Right ventricle myocardium superior (tissue), 1 donor: ENCODE measurements at places on chromosomes 16 and 17.

DNA sequence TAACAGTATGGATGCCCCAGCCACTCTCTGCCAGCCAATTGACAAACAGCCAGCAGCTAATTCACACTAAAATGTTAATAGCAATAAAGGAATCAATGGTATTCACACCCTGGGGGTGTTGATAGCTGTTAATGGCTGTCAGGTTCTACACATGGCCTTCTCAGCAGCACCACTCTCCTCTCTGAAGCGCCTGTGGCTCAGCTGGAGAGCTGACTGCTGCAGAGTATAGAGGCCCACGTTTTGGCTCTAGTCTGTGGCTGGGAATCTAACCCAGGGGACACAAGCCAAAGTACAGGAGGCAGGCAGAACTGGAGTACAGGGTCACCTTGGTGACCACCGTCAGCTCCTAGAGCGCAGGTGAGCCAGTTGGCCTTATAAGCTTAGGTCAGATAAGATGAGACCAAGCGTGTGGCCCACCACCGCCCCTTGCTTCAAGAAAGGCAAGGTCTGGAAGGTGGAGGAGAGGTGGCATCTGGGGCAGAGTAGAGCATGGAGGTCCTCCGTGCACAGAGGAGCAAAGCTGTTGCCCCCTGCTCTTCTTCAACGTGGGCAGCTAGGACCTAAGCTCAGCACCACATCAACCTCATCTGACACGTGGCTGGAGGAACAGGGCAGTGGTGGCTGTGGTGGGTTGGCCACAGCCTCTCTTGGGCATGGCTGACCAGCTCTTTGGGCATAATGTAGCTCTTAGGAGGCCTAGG, 25.4 kb downstream of the CCR7 start:
- DNase-seq: no peak

DNA sequence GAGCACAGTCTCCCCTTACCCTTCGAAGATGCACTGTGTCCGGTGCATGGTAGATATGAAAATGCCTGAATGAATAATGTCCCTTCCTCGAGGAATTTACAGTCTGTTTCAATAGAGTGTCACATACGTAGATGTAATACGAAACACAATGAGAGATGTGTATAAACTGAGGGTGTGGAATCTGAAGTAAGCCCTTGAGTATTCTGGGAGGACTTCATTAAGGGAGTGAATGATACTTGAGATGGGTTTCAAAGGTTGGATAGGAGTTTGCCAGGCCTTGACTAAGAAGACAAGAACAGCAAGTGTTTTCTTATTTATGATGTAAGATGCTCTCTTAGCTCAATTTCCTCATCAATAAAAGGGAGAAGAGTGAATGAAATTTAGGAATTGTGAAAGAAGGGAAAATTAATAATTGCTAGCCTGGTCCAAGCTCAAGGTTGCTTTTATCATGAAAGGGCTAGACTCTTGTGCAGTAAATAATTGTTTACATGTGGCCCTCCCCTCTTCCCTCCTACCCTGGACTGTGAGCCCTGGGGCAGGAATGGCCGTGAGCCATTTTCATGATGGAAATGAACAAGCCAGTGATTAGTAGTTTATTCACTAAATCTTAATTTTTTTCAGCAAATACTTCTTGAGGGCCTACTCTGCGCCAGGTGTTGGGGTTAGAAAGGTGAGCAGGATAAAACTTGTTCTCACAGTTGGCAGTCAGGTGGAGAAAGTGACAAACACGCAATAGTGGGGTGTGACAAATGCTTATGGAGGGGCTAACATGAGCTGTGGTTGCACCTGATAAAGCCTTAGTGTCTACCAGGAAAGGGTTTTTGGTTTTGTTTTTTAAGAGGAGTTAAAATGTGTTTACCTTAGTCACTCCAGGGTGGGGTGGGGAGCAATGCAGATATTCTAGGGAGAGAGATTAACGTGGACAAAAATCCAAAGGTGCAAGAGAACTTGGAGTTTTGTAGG, 1.6 kb downstream of the KIF22 start:
- no peak for DNase-seq

DNA sequence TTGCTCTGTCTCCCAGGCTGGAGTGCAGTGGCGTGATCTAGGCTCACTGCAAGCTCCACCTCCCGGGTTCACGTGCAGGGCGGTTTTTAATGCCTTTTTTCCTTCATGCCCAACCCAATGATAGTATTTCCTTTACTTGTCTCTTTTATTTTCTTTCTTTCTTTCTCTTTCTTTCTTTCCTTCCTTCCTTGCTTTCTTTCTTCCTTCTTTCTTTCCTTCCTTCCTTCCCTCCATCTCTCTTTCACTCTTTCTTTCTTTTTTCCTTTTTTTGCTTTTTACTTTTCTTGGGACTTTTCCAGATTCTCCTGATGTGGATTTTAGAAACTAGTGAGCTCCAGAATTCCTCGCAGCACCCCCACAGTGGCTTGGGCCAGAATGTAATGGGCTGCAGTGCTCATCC, 3.1 kb downstream of the MYH3 start:
- no peak for DNase-seq

DNA sequence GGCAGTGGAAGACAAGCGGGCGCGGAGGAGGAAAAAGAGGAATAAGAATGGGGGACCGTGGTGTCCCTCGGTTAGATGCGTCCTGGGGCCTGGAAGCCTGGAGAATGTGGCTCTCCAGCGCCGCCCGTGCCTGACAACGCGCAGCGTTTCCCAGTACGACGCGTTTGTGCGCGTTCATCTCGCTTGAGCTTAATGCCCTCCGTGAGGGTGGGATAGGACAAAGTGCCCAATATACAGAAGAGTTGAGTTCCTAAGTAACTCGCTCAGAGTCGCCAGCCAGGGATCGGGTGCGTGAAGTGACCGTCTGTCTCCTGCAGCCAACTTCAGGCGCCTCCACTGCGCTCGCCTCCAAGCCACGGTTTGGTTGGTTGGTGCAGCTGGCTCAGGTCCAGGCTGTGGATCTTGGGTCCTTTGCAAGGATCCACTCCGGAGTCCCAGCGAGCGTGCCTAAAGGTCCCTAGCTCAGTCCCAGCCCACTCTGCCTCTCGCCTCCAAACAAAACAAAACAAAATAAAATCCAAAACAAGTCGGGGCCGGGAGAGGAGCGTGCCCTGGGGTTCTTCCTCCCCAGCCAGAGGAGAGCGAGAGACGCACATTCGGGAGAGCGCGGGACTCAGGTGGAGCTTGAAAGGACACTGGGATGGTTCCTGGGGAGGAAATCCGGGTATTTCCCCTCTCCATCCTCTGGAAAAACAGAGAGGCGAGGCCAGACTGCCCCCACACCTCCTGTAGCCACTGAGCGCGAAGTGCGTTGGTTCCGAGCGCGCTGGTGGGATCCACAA, 974 bp downstream of the GALR2 start:
- no peak for DNase-seq

GRCh38 chr17:57916925-57917858, 38.0 kb downstream of the CUEDC1 start:
- peak; percentile 72 for DNase-seq

DNA sequence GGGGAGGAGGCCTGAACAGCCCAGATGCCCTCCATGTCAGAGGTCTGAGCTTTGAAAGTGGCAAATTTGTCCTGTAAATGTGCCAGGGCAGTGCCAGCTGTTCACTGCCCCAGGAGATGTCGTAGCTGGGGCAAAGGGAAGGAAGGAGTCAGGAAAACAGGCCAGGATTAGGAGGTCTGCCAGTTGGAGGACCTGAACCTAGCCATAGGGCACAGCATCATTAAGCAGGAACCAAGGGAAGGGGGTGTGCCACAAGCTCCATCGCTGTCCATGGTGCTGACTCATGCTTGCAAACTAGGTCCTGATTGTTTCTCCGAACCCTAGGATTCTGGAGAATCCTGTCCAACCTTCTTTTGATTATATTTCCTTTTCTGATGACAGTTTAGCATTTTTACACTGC, 124.2 kb downstream of the TMEM132E start:
- no peak for DNase-seq

GRCh38 chr16:10552998-10553491, 27.4 kb downstream of the EMP2 start:
- DNase-seq: peak; percentile 73

GRCh38 chr17:46060461-46060860, 61.4 kb downstream of the STH start:
- DNase-seq: no peak

- DNase-seq: no peak
Measured at GRCh38 chr17:19348081-19348650, 14.4 kb downstream of the B9D1 start.

DNA sequence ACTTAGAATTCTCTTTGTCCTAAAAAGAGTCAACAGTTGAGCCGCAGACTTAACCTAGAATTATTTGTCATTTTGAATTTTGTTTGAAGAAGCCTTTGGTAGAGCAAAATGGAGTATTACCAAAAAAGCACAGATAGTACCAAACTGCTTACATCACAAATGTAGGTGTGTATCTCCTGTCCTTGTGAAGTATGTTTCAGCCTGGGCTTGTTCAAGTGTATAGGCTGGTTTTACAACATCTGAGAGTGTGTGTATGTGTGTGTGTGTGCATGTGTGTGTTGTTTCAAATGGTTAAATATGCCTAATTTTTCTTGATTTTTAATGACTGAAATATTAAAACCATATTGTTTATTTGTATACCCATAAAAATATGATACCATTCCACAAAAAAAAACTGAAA, 188.7 kb upstream of the AXIN2 start:
- DNase-seq: no peak

DNA sequence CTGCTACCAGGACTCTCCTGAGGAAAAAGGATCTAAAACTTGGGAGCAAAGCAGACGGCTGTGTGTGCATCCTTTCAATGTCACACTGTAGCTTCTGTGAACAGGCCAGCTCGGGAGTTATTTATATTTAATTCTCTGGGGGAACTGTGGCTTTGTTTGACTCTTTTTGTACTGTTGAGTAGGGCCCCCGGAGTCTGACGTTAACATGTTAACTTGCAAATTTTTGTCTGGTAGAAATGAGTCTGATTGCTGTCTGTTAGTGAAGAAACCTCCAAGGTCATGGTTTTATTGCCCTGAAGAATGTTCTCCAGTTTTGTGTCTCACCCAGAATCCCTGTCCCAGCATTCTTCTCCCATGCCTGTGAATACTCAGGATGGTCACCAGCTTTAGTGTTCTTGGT, 14.2 kb upstream of the KCNG4 start:
- no peak for DNase-seq

DNA sequence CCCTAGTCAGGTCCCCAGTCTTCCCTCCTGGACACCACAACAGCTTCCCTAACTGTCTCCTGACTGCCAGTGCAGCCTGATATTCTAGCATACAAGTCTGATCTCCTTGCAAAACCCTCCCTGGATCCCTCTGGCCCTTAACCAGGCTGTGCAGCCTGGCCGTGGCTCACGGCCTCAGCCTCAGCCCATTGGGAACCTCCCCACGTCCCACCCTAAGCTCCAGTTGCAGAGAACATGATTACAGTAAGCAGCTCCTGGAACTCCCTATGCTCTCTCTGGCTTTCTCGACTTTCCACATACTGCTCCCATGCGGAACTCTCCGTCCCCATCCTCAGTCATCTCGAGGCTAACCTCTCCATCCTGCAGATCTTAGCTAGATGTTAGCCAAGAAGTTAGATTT, 13.0 kb downstream of the ALOX12B start:
- DNase-seq: peak; percentile 4

- no peak for DNase-seq
Measured at GRCh38 chr16:9170470-9170869, 79.0 kb downstream of the HAPSTR1 start.

- no peak for DNase-seq
Measured at GRCh38 chr16:35735403-35736251, 2276.2 kb downstream of the TP53TG3F start.

DNA sequence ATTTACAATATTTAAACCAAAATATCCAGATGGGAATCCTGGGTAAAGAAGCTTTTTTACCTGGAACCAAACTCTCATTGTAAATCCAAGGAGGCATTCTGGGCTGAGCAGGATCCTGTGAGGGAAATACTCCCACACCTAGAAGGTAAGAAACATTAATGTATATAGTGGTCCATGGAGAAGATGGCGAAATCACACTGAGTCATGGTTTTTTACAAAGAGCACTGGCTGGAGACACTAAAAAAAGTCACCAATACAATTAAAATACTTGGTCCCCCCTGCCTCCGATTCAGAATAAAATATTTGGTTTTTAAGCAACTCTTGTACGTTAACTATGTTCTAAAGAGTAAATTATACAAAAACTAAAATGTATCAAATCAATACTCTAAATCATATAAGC, 32.9 kb downstream of the SYNRG start:
- no peak for DNase-seq

DNA sequence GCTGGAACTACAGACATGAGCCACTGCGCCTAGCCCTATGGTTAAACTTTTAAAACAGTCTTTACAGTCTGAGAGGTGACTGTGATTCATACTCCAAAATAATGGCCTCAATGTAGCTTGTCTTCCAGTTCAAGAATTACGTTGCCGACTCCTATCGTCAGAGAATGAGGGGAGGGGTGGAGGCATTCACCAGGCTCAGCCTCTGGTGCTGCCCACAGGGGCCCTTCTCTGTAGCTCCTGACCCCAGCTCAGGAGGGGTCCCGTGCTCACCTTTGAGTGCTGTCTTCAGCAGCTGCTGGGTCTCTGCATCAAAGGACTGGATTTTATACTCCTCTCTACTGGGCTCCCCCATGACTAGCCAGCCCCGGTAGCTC, 1.2 kb downstream of the MIF4GD start:
- no peak for DNase-seq

- DNase-seq: peak; percentile 42
Measured at GRCh38 chr17:42553866-42554249, 1.1 kb downstream of the HSD17B1 start.

- no peak for DNase-seq
Measured at GRCh38 chr16:85965125-85965524, 66.2 kb downstream of the IRF8 start.

DNA sequence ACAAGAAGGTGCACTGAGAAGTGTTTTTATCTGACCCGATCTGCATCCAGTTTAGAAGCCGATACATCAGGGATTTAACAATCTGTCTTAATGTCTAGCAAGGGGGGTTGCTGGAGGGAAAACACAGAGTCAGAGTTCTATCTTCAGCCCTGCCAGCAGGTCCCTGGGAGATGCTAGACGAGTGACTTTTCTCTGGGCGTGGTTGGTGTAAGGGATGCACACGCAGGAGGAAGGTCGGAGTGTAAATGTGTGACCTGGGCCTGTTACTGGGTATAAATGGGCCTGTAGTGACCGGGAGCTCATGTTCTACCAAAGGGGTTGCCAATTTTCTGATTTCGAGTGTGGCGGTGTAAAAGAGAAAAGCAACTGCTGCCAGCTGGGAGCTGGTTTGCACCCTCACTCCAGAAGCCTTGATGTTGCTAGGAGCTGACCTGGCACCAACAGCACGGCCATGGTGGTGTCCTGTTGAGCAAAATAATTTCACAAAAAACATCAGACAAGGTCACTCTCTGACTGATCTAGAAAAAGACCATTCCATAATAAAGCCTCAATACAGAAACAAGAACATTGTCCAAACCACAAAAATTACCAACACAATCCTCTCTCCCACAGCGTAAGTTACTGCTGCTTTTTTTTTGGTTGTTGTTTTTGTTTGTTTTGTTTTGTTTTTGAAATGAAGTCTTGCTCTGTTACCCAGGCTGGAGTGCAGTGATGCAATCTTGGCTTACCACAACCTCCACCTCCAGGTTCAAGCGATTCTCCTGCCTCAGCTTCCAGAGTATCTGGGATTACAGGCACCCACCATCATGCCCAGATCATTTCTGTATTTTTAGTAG, 1.3 kb upstream of the KCTD13 start:
- no peak for DNase-seq
